ENCODE measurements at places on chromosomes 7 and 10.

- no peak for DNase-seq
Measured at GRCh38 chr7:87216701-87217508, 2.6 kb downstream of the TMEM243 start.

- DNase-seq, result no peak
Measured at GRCh38 chr7:156827587-156828203, 65.3 kb downstream of the LMBR1 start.

DNA sequence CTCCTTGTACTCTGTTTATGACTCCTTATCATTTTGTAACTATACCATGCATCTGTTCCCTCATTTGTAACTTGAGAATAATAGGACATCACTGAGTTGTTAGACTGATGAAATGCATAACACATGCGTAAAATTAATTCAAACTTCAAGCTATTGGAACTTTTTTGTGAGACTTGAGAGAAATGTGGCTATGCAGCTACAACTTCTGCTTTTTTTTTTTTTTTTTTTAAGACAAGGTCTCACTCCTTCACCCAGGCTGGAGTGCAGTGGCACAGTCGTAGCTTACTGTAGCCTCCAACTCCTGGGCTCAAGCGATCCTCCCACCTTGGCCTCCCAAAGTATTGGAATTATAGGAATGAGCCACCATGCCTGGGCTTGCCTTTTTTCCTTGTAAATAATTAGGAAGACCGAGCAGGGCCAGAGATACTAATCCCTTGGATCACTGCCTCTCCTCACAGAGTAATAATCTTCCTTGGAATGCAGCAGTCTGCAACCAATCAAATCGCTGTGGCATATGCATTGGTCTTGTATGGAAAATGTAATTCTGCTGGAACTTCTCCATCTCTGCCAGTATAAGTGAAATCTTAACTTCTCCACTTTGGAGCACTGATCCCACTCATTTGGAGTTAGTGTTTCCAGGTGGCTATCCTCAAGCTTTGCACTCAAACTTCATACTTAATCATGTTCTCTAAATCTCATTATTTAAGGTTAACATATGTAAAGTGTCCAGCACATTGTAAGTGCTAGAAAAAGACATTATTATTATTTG, 2.0 kb upstream of the PANK1 start:
- DNase-seq, result no peak

DNA sequence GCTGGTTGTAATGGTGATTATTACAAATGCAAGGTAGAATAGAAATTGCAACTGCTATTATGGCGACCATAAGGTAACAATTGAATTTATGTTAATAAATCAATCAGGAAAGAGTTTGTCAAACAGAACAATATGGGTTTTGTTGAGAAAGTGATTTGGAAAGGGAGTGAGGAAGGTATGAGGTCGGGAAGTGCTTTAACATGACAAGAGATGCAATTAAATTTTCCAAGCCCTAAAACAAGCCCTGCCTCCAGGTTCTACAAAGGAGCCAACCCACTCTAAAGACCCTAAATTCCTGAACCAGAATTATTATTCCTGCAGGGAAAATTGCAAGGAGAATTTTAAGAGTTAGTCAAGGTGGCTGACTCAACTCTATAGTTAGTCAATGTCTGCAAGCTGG, 363.7 kb downstream of the BMPER start:
- no peak for DNase-seq

DNA sequence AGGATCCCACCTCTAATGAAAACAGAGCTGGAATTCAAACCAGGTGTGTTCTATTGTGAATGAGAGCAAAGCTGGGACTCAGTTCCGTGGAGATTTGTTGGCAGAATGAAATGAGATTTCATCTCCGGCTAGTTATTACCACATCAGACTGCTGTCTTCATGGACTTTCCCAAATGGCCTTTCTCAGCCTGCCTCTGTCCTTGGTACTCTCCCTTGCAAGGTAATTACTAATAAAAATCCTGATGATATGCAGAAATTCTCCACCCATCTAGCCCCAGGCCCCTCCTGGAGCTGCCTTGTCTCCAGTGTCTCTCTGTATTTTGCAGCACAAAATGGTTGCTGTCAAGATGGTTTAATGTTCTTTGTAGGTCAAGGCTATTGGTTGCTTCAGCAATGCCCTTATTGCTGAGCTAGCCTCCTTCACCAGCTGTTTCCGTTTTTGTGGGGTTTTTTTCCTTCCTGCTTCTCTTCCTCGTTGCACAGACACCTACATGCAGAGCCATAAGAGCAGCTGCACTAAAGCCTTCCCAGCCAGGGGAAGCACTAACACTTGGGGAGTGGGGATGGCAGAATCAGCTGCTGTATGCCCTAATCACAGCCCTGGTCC, 185.0 kb upstream of the GHITM start:
- no peak for DNase-seq

- DNase-seq, result no peak
Measured at GRCh38 chr7:73847941-73848723, 5.8 kb upstream of the METTL27 start.

DNA sequence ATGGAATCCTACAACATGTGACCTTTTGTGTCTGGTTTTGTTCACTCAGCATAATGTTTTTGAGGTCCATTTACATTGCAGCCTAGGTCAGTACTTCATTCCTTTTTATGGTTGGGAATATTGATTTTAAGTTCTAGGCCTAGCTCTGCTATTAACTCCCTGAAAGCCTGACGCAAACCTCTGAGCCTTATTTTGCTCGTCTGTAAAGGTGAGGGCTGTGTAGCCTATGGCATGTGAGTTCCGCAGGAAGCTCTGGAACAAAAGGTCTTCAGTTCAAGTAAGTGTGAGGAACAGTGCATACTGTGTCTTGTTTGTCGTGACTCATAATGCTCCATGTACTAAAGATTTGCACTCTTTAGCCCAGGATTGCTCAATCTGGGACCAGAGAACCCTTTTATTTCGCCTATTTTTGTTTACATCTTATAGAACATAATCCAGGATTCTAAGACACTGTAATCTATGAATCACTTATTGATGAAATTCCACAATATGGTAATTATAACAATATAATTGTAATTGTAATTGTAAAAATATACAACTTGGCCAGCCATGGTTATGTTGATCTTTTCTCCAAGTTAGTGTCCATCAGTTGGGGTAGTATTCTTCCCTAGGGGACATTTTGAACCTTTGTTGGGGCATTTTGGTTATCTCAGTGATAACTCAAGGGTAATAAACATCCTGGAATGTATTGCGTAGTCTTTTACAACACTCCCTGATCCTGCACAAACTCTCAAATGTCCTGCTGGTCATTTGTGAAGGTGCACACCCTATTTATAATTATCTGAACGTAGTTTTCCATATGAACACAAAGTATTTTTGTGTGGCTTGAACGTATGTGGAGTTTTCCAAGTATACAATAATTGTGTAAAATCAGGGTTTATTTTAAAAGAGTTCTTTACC, 184.7 kb downstream of the VTI1A start:
- DNase-seq, result no peak

GRCh38 chr7:6157685-6158423, 114.6 kb downstream of the CYTH3 start:
- DNase-seq, result no peak

DNA sequence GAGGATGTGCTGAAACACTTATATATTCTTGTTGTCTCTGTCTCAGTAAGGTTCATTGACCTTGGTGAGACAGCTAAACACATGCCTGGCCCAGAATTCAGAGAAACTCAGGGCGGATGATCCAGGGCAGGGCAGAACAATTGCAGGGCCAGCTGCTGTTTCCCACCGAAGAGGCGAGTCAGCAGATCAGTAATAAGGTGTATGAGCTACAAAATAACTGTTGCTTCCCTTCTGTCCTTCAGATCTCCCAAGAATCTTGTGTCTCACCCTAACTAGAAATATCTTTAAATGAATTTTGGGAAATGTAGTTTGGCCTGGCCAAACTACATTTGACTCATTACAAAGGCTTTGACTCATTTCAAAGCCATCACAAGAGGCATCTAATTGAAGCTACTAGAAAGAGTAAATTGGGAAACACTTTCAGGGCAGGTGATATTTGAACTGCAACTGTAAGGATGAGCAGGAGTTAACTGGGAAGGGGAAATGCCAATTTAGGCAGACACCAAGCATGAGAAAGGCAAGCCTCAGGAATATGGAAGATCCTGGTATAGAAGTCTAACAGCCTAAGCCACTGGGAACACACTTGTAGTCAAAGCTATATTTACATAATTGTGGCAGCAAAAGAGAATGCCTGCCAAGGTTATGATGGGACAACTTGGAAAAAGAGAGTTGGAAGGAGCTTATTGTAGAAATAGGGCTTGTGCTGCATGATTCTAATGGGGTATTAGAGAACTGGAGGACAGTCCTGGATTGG, 24.5 kb upstream of the CELF2 start:
- DNase-seq, result no peak

- no peak for DNase-seq
Measured at GRCh38 chr10:11237571-11237970, 219.9 kb downstream of the CELF2 start.

- no peak for DNase-seq
Measured at GRCh38 chr10:129187331-129187730, 279.7 kb upstream of the MGMT start.

GRCh38 chr10:23310404-23310803, 34.2 kb downstream of the C10orf67 start:
- DNase-seq, result no peak
